KBM-7 (cell line): ENCODE measurements at places on chromosomes 11 and 22.
A peak's percentile ranks its signal among the peaks of the same experiment; 100 is the strongest.

GRCh38 chr11:74620531-74620930 lies 28.1 kb downstream of the POLD3 start:
- no peak for DNase-seq

DNA sequence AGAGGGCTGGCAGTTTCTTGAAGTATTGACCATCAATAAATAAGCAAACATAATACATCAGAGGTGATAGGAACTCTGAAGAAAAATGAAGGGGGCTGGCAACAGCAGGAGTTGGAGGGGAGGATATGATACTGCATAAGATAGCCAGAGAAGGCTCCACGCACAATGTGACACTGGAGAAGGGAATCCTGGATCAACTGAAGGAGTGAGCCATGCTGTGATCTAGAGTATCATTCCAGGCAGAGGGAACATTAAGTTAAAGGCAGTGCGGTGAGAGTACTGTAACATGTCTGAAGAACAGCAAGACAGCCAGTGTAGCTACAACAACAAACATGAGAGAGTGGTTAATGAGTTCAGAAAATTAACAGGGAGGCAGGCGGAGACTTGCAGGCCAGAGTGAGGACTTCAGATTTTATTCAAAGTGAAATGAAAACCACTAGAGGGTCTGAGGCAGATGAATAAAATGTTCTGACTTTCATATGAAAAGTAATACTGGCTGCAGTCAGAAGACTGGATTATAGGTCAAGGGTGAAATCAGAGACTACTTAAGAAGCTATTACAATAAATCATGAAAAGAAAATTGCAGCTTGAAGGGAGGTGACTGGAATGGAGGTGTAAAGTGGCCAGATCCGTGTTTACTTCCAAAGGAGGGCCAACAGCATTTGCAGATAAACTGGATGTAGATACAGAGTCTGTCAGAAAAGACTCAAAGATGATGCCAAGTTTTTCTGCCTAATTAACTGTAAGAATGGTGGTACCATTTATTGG lies 49.4 kb downstream of the RRAS2 start:
- DNase-seq = no peak

DNA sequence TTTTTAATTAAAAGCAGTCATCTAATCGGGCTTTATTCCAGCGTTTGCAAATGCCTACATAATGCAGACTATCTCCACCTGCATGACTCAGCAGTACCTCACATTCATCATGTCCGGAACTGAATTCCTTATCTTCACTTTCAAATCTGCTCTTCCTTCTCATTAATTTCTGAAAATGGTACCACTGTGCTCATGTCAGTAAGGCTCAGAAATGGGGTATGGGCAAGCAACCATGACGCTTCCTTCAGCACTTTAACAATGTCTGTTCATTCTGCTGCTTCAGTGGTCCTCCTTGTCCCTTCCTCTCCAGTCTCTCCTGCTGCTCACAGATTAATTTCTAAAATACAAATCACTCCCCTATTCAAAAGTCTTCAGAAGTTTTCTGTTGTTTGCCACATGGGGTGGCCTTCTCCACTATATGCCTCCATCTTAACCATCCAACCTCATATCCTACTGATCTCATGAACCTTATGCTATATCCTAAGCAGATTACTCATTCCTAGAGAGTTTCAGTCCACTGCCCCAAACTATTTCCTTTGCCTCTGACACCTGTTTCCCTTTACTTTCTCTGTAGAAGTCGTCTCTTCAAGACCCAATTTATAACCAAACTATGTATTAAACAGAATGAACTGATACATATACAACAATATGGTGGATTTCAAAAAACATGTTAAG lies 7.0 kb downstream of the GTF2H1 start:
- DNase-seq = no peak

GRCh38 chr22:25334162-25334490 lies 114.7 kb downstream of the CRYBB2 start:
- peak; percentile 71 for DNase-seq

- DNase-seq = peak; percentile 24
Observed at GRCh38 chr11:20337526-20338154, 25.9 kb upstream of the HTATIP2 start.
